ENCODE measurements at places on chromosomes 7 and 10.

DNA sequence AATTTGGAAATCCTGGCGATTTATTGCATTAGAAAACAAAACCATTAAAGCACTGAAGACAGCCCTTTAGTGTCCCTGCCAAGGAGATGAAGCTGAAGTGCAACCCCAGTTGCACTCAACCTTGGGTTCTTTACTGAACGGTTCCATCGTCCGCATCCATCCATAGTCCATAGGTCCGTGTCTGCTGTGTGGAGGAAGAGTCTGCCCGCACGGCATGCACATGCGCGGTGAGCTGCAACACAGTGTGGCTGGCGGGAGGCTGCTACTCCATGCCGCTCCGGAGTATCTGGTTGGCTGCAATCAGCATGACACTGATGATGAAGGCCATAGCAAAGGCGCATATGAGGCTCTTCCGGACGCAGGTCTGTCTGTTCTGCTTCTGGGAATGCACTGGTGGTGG is 624.6 kb downstream of the CALN1 start:
- no peak for DNase-seq

DNA sequence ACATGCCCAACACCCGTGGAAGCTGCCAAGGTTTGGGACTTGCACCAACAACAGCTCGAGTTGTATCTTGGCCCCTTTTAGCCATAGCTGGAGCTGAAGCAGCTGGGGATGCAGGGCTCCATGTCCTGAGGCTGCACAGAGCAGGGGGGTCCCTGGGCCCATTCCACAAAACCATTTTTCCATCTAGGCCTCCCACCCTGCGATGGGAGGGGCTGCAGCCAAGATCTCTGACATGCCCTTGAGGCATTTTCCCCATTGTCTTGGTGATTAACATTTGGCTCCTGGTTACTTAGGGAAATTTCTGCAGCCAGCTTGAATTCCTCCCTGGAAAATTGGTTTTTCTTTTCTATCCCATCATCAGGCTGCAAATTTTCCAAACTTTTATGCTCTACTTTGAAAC is 637.8 kb upstream of the VSTM2A start:
- DNase-seq, result no peak

DNA sequence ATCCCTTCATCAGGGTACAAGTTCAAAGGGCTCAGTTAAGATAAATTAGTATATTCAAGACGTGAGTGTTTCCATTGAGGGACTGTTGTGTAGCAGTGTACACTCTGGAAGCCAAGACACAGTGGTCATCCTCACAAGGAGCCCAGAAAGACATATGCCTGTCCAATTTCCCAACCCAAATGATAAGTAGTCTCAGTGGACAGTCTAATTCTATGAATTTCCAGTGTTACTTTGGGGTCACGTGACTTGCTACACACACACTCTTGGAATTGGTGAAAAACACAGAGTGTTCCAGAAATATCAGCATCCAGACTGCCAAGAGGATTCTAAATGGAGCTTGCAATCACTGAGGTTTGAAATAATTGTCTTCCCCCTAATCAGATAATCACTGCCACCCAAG is 365.1 kb downstream of the WDR11 start:
- DNase-seq, result no peak

DNA sequence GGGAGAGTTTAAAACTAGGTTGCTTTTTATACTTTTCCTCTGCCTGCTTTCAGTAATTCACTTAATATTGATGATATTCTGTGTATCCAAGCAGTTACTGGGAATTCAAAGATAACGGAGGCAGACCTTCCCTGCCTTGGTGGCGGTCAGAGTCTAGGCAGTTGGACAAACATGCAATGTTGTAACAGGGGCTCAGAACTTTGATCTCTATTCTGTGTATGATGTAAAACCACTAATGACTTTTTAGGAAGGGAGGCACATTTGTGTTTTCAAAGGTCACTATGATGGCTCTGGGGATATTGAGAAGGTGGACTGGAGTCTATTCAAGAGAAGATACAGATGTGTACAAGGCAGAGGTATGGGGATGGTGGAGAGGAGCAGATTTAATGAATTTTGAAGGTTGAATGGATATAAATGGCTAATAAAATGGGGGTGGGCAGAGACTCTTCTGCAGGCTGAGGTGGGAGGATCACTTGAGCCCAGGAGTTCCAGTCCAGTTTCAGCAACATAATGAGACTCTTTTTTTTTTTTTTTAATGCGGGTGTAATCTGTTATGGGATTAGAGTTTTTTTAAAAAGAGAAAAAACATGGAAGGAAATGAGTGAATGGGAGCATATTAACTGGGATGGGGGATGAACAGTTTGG is 5.7 kb upstream of the PON2 start:
- no peak for DNase-seq

GRCh38 chr7:23294549-23295400 is 4.4 kb upstream of the MALSU1 start:
- no peak for DNase-seq

GRCh38 chr10:12852687-12853086 is 148.8 kb downstream of the CCDC3 start:
- DNase-seq, result no peak

DNA sequence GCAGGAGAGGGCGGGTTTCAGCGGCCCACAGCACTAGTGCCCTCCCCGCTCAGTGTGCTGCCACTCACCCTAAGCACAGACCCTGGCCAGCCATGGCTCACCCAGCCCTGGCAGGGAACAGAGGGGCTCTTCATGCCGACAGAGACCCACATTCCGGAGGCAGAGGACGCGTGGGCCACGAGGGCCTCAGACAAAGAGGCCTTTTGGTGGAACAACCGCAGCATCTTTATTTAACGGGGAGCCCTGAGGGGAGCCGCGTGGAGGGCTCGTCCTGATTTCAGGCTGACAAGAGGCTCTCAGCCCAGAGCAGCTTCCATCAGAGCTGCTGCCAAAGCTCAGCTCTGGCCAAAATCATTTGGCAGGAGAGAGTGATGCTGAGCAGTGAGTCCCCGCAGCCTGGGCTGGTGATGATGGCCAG is 127.8 kb downstream of the SH3PXD2A start:
- DNase-seq, result no peak

- no peak for DNase-seq
Observed at GRCh38 chr7:107122486-107122911, 46.3 kb upstream of the HBP1 start.

- no peak for DNase-seq
Observed at GRCh38 chr7:7524121-7524520, 11.6 kb downstream of the COL28A1 start.

DNA sequence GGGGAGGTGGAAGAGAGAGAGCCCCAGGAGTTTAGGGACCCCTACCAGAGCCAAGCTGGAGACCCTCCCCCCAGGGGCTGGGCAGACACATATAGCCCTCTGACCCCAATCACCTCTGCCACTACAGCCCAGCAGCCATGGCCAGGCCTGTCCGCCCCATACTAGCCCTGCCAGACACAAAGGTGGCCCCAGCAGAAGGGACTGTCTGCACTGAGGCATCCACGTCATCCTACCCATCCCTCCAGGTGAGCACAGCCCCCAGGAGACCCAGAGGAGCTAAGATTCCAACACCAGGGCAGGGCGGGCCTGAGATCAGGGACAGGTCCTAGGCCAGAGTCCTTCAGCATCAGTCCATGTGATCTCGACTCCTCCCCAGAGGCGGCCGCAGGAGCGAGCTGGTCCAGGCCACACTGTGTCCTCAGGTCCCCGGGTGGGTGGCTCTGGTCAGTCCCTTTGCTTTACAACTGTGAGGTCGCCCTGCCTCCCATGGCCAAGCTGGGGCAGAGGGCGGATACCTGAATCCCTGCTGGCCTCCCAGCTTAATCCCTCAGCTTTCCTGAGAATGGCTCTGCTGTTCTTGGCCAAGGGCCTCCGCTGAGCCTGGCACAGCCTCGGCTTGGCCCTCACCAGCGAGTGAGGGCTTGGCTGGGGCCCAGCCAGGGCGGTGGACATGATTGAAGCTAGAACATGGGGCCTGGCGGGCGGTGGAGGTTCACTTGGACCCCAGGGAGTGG is 14.3 kb upstream of the ELN start:
- DNase-seq, result no peak

DNA sequence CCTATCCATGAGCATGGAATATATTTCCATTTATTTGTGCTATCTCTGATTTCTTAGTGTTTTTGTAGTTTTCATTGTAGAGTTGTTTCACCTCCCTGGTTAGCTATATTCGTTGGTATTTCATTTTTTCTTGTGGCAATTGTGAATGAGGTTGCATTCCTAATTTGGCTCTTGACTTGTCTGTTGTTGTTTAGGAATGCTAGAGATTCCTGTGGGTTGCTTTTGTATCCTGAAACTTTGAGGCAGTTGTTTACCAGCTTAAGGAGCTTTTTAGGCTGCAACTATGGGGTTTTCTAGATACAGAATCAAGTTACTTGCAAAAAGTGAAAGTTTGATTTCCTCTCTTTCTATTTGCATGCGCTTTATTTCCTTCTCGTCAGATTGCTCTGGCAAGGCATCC is 304.7 kb upstream of the GRM3 start:
- no peak for DNase-seq

- DNase-seq, result no peak
Observed at GRCh38 chr10:27100813-27101347, 586 bp upstream of the ANKRD26 start.

DNA sequence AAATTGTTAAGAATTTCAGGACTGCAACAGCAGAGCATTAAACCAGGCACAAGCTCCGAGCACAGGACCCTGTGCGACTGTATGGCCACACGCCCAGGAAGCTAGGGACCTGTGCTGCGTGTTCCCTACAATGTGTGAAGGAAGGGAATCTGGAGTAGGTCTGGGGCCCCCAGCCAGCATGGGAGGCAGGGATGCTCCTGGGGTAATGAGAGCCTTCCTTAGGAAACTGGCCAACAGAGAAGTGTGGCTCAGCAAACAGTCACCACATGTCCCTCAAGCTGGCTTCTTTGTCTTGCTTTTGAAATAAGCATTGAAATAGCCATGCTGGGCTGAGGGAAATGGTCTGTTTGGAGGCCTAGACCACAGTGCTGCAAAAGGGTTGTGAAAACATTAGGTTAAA is 8.2 kb downstream of the BLNK start:
- no peak for DNase-seq

- no peak for DNase-seq
Observed at GRCh38 chr10:29993319-29993915, 66.0 kb downstream of the JCAD start.

GRCh38 chr10:123972481-123973401 is 81.1 kb upstream of the CPXM2 start:
- no peak for DNase-seq

DNA sequence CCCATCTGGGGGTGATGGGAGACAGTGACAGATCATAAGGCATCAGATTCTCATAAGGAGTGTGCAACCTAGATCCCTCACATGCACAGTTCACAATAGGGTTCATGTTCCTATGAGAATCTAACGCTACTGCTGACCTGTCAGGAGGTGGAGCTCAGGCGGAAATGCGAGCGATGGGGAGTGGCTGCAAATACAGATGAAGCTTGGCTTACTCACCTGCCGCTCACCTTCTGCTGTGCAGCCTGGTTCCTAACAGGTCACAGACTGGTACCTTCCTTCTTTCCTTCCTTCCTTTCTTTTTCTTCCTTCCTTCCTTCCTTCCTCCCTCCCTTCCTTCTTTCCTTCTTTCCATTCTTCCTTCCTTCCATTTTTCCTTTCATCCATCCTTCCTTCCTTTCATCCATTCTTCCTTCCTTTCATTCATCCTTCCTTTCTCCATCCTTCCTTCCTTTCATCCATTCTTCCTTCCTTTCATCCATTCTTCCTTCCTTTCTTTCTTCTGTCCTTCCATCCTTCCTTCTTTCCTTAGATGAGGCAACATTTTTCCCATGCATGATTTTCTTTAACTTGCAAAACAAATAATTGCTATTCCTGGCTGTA is 370.0 kb upstream of the AUTS2 start:
- no peak for DNase-seq

DNA sequence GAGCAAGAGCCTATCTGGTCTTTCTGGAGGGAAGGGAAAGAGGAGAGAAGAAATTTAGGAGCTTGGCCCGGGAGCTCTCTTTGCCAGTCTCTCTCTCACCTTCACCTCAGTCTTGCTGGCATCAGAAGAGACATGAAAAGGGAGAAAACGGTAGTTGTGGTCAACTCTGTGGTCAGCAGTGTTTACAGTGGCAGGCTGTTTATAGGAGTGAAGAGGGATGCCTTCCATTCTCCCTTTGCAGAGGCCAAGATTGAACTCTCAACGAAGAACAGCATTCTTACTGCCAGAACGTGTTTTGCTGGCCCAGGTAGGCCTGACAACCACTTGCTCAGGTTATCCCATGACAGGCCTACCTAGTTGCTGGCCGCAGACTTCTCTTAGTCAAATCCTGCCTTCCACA is 133.3 kb downstream of the CCDC3 start:
- DNase-seq, result no peak

DNA sequence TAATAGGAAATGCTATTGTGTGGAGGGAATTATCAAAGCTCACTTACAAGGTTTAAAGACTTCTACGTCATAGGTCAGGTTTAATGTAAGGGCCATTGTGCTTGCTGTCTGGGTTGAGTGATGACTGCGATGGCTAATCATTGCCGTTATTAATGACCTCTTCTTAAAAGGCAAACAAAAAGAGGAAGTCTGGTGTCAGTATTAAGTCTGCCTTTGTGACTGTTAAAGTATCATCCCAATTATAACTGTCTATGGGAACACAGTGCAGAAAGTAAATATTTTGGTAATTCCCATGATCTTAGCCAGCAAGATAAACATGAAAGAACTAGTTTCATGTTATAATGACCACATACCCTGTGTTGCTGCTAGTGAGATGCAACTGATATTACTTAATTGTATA is 382.4 kb downstream of the BBS9 start:
- no peak for DNase-seq

DNA sequence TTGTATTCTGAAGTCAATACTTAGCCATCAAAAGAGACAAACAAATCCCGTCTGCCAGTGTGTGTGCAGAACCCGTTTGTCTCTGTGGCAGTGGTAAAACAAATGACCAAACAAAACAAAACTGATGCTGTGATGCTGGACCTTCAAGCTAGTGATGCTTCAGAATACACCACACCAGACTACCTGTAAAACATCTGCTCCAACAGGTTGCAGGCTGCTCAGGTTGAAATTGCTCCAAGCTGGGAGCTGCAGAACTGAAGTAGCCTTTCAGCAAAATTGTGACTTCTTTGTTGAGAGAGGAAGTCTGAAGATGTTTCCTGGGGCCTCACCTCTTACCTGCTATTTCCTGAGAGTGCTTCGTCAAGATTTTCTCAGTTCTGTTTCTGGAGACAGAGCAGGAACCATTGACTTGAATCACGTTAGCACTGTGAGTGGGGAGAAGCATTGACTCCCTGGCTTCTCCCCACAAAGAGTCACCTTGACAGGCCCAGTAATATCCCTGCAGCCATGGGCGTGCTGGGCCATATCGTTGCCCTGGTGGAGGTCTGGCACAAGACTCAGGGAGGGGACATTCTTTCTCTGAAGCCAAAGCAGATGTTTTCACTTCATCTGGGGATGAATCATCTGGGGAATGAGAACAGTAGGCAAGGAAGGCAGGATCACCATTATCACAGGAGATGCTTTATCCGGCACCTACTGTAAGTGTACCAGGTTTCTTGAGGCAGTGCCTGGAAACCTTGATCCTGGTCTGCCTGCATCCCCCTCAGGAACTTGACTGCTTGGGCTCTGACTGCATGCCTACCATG is 80.2 kb downstream of the RBM20 start:
- DNase-seq, result no peak
